ENCODE measurements at places on chromosomes 2 and 18.

DNA sequence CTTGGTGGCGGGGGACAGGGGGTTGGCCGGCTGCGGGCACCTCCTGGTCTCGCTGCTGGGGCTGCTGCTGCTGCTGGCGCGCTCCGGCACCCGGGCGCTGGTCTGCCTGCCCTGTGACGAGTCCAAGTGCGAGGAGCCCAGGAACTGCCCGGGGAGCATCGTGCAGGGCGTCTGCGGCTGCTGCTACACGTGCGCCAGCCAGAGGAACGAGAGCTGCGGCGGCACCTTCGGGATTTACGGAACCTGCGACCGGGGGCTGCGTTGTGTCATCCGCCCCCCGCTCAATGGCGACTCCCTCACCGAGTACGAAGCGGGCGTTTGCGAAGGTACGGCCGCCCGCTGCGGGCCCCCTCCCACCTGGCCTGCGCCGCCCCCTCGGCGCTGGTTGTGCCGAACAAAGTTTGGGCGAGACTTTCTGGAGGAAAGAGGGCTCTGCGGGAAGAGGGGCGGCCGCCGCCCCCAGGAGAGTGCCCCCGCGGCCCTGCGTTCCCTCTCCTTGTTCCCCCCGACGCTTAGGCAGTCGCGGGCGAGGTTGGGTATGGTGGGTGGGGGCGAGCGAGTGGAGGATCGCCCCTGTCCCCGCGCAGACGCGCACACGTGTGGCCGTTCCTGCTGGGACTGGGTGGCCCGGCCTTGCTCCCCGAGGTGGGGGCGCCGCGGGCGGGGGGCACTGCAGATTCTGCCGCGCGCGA, 866 bp downstream of the CRIM1 start:
- peak; percentile 54 for DNase-seq

GRCh38 chr2:38560092-38560491, 42.6 kb downstream of the HNRNPLL start:
- no peak for DNase-seq

GRCh38 chr18:3653851-3654441, 204.0 kb downstream of the TGIF1 start:
- no peak for DNase-seq

DNA sequence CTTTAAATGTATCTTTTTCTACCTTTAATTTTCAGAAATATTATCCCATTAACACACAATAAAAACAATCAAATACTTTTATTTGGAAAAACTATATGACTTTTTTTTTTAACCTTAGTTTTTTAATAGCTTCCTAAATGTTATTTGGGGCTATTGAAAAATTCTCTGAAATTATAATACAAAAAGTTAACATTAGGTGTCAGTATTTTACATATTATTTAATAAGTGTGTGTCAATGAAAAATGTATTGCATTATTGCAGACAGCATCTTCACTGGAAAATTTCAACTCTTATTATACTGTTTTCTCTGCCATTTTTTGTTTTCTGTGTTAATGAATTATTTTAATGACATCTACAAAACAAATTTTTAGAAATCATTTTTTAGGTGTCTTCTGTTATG, 51.1 kb upstream of the ARHGAP15 start:
- peak; percentile 47 for DNase-seq

- DNase-seq, result no peak
These were observed 24.9 kb downstream of the MTCL1 start for GRCh38 chr18:8730080-8730827.

DNA sequence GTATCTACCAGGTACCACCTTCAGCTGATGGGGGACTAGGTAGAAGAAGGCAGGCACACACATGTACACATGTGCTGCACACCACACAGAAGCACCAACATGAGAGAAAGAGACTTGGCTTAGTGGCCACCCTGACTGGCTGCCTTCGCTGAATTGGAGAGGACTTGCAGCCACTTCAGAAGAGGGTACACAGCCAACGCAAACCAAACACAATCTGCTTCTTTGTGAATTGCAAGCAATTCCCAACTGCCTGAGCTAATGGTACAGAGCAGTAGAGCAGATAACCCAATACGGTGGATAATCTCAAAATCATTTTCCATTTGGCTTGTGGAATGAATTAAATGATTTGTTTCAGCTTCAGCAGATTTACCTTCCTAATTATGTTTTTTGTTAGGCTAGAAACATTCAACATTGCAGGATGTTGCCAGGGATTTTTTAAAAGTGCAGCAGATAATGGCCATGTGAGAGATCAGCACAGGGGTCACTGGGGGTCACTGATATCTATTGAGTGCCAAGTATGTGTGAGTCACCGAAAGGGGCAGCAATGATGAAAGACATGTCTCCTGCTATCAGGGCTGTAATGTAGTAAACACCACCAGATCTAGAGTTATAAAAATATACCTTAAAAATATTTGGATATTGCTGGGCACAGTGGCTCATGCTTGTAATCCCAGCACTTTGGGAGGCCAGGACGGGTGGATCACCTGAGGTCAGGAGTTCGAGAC, 652.6 kb downstream of the BCL11A start:
- no peak for DNase-seq

DNA sequence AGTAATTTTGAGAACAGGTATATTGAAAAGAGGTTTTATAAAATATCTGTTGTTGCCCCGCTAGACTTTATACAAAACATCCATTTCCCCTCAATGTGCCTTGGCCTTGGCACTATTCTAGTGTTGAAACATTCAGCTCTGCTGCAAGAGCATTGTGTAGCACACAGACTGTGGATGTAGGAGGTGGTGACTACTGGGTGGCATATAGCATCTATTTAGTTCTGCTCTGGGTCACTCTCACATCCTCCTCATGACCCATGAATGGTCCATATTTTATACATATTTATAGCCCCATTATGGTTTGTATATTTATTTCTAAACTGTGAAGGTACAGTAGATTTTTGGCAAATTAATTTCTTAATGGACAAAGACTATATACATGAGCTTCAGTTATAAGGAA, 1022.0 kb upstream of the CELF4 start:
- DNase-seq, result no peak

DNA sequence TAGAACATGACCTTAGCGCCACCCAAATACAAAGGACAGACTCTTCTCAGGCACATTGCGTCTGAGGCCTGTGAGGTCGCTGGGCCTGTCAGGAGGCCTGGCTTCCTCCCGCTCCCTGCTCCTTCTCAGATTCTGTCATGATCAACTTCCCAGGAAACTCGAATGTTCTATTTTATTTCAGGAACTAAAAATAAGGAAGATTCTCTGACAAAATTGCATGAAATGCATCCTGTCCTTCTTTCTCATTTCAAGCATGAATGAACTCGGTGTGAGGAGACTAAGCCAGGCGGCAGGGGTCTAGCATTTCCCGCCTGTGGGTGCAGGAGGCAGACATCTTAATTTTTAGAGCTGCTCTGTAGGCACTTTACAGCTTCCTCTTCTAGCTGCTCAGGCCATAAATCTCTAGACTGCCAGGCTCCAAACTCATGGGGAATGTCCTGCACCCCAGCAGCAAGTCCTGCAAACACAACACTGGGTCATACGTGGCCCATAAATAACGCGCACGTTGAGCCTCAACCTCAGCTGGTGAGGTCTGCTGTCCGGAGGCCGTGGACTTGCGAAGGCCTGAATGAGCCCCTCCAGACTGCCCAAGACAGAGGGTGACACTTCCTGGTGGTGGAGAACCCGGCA, 109.7 kb upstream of the ZNF236 start:
- DNase-seq, result peak; percentile 29

DNA sequence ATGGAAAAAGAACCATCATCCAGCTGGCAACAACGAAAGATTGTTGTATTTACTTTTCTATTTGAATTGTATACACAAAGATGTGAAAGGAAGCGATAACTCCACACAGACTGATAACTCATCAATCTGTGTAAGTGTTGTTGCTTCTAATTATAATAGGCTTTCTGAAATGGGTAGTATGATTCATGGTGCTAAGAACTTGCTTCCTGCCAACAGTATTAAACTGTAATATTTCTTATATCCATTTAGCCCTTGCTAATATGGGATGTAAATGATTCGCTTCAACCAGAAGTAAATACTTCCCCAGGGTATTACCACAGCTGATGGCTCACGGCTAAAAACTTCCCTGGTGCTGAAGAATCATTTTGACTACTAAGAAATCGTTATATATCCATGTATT, 70.2 kb downstream of the TMEM163 start:
- DNase-seq, result no peak

GRCh38 chr18:10259901-10260300, 194.5 kb upstream of the APCDD1 start:
- no peak for DNase-seq

DNA sequence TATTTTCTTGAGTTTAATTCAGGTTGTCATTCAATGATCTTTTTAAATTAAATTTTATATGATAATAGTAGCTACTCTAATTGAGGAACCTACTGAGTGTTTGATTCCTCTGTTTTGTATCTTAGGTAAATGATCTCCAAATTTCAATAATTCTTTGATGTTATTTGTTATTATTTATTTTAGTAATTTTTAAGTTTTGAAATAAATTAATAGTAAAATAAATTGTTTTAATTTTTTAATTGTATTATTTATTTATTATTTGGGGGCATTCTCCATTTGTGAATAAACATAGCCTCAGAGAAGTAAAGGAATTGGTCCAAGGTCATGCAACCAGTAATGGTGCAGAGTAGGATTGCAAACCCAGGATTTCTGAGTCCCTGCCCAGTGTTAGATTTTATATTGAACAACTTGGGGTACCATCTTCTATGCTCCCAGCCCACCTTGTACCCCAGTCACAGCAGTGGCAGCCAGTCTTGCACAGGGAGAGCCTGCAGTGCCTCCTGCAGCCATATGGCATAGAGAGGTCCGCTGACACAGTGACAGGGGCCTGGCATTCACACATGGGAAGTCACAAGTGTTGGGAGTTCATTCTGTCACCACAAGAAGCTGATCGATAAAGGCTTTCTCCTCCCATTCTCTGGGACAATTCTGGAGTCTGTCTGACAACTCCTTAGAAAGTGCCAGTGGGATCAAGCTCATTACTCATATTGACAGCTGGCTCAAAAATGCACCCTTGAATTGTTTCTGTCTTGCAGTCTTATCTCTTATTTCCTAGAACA, 110.0 kb upstream of the ETAA1 start:
- no peak for DNase-seq
